Gastroesophageal sphincter (tissue), 4 donors: ENCODE measurements at places on chromosomes 3 and 15. TPM values are rescaled to one million over a fixed set of nuclear protein-coding genes. Genes with fewer than 3 reads are reported as not detected.

- ATAC-seq, result no peak
Measured at GRCh38 chr3:131004603-131005002, 22.0 kb downstream of the ASTE1 start.

DNA sequence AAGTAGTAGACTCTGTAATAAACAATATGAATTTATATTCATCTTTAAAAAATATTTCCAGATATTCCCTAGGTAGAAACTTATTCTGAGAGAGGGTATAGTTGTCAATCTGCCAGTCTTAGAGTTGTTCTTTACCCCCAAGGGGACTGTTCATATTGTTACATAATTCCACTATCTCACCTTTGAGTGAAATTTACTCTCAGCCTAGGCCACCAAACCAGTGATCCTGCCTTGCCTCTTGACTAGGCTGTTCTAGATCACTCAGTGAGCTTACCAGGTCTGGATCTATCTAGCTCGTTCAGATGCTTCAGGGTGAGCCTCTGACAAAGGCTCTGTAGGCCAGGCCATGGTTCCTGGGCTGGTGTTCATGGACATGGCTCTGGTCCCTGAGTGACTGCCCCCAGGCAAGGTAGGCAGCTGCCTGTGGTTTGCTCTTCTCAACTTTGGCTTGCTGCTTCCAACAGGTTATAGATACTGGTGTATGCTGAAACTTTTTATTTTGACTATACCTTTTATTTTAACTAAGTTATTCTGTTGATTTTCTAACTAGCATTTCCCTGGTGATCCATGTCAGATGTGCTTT lies 27.6 kb downstream of the ZNF592 start:
- ATAC-seq, result no peak

GRCh38 chr3:126449621-126450051 lies 26.1 kb downstream of the ZXDC start:
- ATAC-seq, result no peak

- no peak for ATAC-seq
Measured at GRCh38 chr3:74691946-74692345, 77.5 kb upstream of the CNTN3 start.

GRCh38 chr3:73110530-73110929 lies 49.1 kb downstream of the EBLN2 start:
- no peak for ATAC-seq

- no peak for ATAC-seq
Measured at GRCh38 chr3:158659454-158660237, 12.8 kb downstream of the LXN start.

DNA sequence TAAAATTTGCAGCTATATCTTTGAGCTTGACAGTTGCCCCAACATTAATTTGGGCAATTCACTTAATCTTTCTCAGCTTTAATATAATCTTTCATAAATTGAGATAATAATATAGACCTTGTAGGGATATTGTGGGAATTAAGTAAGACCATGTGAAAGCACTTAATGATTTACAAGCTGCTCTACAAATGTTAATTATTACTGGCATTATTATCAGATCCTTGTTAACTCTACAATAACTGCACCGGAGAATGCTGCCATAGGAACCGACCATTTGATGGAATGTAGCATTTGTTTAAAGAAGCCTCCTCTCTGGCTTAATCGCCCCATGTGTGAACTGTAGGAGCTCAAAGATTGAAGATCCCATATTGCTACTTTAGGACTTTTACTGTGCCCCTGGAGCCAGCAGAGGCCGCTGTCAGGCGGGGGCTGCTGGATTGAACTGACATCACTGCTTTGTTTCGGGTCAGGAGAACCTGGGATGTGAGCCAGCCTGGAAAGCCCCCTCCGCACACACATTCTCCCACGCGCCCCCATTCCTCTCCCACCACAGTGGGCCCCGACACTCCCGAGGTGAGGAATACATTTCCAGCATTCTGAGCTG lies 154.2 kb upstream of the TNIK start:
- ATAC-seq, result no peak

- ATAC-seq, result no peak
Measured at GRCh38 chr3:112979244-112979832, 4.4 kb upstream of the CD200R1 start.

Gene MAP1A
- 40.8 TPM for total RNA-seq

Gene CKMT1A
- 0.62 TPM for total RNA-seq

Gene GALNT15
- 297 TPM for total RNA-seq
